ENCODE measurements at places on chromosomes 1 and 21.

GRCh38 chr1:61387829-61388228, 305.5 kb downstream of the NFIA start:
- no peak for DNase-seq

GRCh38 chr1:88730132-88730675, 46.1 kb downstream of the PKN2 start:
- DNase-seq: no peak

DNA sequence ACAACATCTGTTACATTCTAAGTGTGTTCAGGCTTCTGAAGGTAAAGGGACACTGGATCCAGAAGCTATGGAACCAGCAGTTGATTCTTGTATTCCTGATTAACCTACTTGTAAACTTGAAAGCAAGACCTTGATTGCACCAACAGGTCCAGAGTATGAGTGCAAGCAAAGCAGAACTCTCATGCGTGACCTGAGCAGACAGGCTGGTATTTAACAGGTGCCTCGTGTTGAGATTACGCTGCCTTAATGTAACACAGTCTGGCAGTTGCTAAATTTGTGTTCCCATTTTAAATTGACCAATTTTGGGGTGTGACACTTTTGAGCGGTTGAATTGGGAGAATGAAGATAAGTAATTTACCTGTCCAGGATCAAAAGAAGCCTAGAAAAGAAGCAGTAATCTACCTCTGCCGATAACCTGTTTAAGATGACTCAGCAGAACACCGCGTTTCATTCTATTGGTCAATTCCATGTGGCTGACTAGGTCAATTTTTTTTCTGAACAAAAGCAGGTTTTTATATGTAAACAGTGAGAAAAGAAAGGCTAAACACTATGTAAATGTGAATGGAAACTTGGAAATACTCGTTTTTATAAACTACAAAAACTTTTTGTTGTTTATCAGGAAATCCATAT, 147.6 kb downstream of the DYRK1A start:
- DNase-seq: no peak

- DNase-seq: no peak
These were observed 10.6 kb upstream of the AIRE start for GRCh38 chr21:44275041-44275440.

DNA sequence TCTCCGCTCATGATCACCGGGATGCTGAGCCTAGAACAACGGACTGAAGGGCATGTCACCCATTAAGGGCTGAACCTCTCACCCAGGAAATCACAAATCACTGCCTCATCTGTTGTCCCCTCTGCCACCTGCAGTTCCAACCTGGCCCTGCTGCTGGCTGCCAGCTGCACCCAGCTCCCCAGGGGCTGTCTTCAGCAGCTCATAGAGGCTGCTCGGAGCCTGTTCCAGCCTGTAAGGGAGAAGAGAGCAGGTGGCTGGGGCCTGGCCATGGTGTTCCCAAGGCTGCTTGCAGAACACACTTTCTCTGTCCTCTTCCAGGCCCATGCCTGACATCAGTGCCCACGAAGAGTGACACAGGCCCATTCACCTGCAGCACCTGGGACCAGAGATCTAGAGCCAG, 44.5 kb upstream of the DISP3 start:
- no peak for DNase-seq

- no peak for DNase-seq
These were observed 888.2 kb upstream of the CXADR start for GRCh38 chr21:16624479-16625118.

- no peak for DNase-seq
These were observed 8.3 kb downstream of the SDE2 start for GRCh38 chr1:225990705-225991464.

DNA sequence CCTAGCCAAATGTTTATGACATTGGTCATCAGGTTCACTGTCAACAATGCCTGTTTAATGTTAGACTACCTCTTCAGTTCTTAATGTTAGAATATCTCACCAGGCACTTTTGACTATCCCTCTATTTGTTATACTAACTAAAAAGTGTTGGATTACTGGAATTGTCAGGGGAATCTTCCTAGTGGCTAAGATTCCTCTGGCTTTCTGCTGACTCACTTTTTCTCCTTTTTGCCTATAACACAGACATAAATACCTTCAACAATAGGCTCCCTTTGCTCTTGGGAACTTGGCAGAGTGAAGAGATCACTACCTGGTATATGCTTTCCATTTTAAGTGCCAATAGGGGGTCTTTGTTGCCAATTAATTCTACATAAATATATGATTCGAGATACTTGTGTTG, 68.5 kb downstream of the TMEM200B start:
- DNase-seq: no peak

DNA sequence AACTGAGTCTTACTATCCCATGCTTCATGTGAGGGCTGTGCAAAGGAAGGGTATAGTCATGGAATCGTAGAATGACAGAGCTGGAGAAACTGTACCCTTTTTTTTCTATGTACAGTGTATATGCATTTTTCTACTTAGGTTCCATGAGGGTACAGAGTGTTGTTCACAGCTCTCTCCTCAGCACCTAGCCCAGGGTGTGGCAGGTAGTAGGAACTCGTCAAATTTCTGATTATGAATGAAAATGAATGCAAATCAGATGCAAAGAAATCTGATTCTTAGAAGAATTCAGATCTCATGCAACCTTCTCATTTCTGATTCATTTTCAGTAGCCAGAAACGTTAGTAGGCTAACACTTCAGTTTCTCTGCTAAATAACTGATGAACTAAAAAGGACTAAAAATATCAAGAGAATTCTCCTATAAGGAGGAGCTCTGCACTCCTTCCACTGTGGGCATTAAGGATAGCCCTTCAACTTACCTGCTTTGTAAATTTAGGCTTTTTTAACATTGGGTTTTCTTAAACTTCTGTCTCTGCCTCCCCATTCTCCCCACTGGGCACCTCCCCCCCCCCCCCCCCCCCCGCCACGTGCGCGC, 18.0 kb upstream of the HHAT start:
- no peak for DNase-seq

DNA sequence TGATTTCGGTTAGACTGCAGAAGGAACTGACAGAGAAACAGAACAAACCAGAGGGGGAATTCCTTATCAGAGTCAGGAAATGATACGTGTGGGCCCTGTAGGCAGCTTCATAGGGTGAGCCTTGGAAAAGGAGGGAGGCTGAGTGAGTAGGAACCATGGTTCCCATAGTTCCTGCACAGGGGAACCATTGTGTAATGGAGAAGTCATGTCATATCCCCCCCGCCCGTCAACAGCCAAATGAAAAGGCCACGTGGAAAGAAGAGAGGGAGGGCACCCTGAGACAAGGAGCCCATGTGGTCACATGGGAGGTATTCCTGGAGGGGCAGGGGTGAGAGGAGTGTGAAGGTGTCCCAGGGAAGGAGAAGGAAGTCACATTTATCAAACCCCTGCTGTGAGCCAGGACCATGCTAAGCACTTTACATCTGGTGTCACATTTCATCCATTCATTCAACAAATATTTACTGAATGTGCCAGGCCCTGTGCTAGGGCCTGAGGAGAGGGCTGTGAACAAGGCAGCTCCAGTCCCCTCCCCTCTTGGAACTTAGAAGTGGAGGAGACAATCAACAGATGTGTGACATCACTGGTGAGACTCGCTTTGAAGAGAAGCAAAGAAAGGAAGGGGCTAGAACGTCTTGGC, 15.7 kb upstream of the FGR start:
- no peak for DNase-seq

GRCh38 chr1:204858363-204858821, 12.3 kb upstream of the NFASC start:
- no peak for DNase-seq

DNA sequence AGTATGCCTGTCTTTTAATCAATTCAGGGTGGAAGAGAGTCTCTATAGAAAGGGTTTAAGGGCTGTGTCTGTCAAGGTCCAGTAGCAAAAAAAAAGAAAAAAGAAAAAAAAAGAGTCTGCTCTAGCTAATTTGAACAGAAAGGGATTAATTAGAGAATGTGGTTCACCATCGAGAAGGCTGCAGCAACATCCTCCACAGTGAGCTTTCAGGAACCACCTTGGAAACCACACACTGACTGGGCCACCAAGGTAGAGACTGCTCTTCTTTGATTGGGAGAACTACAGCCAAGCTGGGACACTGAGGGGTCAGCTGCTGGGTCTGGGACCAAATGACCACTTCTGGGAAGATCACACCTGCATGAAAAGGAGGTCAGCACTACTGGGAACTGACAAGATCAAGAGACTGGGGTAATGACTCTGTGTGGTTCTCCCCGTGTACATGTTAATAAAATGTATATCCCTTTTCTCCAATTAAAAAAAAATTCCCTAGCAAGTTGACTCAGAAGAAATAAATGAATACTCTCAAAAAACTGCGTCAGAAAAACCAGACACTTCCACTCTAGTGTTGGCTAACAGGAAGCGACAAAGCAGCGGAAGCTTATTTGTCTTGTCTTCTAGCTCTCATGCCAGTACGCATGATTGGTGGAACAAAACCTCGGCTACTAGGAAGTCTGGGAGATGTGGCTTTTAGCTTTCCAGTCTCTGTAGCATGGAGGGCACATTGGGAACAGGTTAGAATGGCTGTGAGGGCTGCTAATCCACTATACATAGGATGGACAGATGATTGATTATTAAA, 60.0 kb upstream of the IVNS1ABP start:
- no peak for DNase-seq

DNA sequence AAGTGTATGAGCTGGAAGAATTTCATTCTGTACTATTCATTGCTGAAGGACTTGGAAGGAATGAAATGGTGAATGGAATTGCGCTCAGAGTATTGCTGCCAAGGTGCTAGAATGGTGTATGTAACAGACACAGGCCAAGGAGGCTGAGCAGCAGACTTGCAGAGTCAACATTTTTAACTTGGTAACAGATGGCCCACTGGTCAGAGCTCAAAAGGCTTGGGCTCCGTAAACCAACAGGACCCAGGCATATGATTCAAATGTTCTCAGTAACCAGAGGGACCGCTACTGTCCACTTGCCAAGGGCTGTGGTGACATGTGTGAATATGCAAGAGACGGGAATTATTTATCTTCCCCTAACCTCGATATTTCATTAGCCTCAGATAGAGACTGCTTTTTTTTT, 28.8 kb upstream of the PTGFRN start:
- DNase-seq: no peak

DNA sequence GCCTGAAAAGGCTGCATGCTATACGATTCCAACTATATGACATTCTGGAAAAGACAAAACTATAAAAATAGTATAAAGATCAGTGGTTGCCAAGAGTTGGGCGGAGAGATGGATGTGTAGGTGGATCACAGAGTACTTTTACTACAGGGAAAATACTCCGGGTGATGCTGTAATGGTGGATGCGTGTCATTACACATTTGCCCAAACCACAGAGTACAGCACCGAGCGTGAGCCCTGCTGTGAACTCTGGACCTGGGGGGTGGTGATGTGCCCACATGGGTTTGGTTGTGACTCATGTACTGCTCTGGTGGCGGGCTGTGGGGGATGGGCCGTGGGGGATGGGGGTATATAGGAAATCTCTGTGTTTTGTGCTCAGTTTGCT, 162.7 kb upstream of the COL6A1 start:
- no peak for DNase-seq

DNA sequence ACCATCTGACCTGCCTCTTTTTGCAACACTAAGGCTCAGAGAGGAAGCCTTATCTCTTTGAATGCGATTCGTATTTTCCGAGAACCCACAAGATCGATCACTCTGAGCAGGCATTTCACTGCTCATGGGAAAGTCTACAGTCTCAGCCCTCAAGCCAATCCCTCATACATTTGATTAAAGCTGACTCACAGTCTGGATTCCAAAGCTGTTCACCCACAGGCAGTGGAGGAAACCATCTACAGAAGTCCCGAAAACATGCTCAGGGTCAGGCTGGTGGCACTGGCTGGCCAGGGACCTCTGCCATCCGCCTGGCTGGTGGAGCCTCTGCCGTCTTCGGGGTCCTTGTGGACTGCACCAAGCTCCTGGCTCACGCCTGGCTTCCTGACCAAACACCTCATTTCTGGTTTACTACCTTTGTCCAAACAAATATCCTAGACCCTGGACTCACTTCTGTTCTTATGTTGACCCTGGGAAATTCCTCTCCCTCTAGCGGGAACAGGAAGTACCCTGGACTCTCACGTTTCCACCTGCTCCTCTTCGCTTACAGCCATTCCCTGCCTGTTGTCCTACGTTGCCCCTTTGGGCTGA, 650.0 kb downstream of the SMYD3 start:
- no peak for DNase-seq

DNA sequence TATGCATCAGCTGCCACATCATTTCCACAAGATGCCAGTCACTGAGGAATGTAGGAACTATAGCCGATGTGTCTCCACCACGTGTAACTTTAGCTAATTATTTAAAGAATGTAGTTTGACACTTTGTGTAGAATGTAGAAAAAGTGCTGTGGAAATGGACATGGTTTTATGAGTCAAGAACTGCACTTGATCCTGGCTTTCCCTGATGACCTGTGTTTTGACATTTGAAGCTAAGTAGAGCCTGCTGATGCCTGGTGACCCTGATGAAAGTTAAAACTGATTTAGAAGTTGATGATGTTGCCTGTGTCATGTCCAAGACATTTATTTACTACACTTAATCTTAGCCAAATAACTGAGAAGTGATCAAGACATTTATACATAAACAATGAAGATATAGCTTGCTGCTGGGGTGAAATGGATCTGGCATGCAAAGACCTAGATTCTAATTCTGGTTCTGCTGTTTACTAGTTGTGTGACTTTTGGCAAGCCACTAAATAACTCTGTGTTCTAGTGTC, 4.4 kb upstream of the OSBPL9 start:
- no peak for DNase-seq

GRCh38 chr1:23044035-23044434, 24.8 kb downstream of the KDM1A start:
- no peak for DNase-seq

- DNase-seq: no peak
These were observed 155.2 kb downstream of the DMRTA2 start for GRCh38 chr1:50268049-50268448.

GRCh38 chr1:220828950-220829586, 42.4 kb downstream of the MTARC1 start:
- DNase-seq: no peak

DNA sequence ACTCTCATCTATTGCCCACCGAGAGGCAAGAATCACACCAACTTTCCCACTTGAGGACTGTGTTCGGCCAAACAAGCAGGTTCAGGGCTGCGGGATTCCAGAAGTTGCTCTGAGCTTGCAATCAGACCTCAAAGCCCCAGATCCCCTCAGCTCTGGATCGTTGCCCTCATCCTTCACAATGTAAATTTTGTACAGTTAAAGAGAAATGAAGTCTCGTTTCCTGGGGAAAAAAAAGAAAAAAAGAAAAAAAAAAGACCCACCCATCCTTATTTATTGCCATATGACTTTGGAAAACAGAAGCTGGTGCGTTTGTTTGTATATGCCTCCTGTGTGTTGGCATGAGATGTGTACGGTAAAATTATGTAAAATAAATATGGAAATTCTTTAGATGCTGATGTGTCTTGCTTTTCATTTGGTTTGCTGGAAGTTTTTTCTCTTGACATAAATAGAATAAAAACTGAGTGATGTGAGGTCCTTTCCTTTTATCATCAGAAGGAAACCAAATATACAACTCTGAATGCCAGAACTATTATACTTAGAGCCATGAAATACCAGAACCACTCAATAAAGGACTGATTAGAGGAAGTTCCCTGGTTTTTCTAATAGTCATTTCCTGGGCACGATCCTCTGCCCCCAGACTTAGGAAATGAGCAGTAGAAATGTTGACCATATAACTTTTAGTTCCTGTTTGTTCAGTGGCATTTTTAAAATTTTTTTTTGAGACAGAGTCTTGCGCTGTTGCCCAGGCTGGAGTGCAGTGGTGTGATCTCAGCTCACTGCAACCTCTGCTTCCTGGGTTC, 48.7 kb downstream of the LHX4 start:
- no peak for DNase-seq

GRCh38 chr1:197862221-197862620, 40.2 kb upstream of the C1orf53 start:
- DNase-seq: no peak

- DNase-seq: no peak
These were observed 771 bp upstream of the RAD54L start for GRCh38 chr1:46246548-46247435.

All from hippocampal formation (tissue), 2 donors.